ENCODE measurements at places on chromosomes 12 and 14.

- no peak for DNase-seq
Observed at GRCh38 chr14:99760817-99761216, 32.4 kb upstream of the EML1 start.

DNA sequence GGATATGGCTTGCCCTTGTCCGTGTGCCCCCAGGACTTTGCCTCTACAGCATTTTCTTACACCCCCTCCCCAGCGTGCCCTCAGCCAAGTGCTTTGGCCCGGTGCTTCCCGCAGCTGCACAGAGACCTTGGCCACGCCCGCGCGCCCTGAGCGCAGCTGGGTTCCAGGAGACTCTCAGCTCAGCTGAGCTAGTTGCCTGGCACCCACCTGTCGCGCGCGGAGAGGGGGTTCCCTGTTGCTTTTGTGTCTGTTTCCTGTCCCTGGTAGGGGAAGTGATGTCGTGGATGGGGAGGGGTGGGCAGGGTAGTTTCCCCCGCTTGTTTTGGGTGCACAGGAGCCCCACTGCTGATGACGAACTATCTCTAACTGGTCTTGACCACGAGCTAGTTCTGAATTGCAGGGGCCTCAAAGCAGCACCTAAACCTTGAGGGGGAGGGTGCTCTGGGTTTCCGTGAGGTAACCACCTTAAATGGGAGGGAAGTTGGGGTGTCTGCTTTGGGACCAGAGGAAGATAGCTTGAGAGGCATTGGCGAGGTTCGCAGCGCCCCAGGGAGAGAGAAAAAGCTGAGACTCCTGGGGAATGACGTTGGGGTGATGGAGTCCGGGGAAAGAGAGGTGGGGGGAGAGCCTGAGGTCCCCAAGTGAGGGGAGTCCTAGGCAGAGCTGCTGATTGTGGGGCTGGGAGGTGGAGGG, 1.5 kb downstream of the DIO3 start:
- DNase-seq: no peak

DNA sequence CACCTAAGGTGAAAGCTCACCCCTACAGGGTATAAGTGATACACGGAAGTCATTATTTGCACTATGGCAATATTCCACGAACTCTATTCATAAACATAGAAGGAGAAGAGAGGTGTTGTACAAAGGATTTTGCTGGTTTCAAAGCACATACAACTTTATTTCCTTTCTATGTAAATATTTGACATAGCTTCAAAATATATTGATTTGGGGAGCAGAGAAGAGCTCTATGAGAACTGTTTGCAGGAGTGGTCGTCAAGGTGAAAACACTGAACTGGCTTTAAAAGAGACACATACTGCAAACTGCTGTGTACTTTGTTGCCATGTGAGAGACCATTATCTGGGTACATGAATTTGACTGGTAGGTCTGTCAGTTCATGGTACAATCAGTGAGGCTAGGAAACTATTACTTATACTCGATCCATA, 16.7 kb downstream of the CNIH1 start:
- DNase-seq: no peak

DNA sequence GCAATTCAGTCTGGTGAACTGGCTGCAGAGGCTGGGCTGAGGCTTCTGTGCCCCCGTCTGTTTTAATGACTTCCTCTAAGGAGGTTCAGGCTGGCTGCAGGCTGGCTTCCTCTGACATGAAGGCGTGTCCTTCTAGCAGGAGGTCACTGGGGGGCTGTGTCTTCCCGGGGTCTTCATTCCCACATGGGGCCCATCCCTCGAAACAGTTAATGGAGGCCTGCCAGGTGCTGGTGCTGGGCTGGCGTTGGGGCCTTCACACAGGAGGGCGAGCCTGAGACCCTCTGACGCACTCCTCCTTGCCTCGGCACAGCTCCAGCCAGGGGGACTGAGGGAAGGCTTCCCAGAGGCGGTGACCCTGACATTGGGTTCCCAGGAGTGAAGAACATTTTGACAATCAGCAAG, 57.7 kb upstream of the DLK1 start:
- DNase-seq: no peak

DNA sequence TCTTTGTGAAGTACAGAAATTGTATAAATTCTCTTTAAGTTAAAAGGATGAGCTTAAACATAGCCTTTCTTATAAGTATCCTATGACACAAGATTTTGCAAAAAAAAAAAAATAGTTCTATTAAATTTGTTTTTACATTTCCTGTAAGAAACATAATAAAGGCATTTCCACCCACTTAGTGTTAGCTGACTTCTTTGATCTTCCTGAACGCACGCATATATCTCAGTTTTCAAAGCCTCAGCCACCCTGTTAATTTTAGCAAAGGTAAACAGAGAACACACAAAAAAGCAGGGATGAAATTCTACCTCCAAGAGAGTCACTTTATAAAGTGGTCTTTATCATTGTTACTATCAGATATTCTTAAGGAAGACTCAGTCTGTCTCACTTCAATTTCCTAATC, 277.9 kb downstream of the MED13L start:
- DNase-seq: no peak

- DNase-seq: no peak
Observed at GRCh38 chr14:73428353-73428824, 30.0 kb downstream of the NUMB start.

GRCh38 chr12:20863056-20863455, 52.6 kb downstream of the SLCO1B3 start:
- DNase-seq: no peak

DNA sequence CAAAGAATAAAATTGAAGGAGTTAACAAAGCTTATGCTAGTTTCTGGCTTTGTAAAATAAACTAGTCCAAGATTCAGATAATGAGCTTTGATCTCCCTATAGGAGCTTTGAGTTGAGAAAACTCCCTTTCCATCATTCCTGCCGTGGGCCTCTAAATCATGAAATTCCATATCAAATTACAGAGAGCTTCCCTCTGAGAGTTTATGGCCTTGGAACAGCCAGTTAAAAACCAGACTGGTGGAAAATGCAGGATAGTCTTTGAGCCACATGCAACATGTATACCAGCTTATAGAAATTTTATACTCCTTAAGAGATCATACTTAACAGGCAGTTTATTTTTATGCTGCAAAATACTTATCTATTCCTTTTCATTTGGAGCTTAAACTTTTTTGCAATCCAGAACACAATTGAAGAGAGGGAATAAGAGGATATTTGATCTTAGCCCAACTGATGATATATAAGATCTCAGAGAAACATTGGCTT, 175.8 kb upstream of the ATP2B1 start:
- no peak for DNase-seq

DNA sequence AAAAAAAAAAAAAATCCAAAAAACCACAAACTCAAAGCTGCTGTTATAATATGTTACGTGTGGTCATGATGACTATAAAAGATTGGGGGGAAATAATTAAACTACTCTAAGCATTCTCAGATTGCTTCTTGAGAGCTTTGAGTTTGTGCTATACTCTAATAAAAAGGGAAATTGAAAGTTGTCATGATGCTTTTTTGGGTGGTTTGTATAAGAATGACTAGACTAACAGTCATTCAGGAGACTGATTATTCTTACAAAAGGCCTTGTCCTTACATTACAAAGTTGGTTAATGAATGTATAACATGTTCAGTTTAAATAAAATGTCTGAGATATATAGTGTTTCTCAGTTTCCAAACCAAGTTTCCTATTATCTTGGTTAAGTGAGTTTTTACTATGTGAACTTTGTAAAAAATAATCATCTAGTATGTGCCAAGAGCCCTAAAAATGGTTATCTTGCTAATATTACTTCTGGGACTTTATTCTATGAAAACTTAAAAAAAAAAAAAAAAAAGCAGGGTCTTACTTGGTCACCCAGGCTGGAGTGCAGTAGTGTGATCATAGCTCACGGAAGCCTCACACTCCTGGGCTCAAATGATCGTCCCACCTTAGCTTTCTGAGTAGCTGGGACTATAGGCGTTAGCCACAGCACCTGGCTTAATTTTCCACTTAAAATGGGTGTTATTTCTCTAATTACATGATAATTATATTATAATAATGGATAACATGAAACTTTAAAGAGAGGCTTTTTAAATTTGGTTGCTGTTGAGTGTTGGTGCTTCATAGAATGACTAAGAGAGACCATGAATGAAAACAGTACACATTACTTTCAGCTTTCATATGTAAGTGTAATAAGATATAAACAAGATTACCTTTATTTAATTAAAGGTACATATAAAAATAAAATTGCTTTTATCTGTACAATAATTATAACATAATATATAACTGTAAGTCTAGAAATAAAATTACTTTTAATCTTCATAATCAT, 459.6 kb upstream of the RGS6 start:
- no peak for DNase-seq

DNA sequence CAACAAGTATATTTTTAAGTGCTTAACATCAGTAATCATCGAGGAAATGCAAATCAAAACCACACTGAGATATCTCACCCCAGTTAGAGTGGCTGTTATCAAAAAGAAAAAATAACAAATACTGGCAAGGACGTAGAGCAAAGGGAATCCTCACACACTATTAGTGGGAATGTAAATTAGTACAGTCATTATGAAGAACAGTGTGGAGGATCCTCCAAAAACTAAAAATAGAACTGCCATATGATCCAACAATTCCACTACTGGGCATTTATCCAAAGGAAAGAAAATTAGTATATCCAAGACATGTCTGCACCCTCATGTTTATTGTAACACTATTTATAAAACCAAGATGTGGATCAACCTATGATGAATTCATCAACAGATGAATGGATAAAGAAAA, 149.0 kb upstream of the PWP1 start:
- DNase-seq: no peak

GRCh38 chr12:108649669-108650068, 16.0 kb upstream of the SELPLG start:
- no peak for DNase-seq

GRCh38 chr12:132506328-132507160, 16.6 kb downstream of the FBRSL1 start:
- DNase-seq: peak; percentile 58

DNA sequence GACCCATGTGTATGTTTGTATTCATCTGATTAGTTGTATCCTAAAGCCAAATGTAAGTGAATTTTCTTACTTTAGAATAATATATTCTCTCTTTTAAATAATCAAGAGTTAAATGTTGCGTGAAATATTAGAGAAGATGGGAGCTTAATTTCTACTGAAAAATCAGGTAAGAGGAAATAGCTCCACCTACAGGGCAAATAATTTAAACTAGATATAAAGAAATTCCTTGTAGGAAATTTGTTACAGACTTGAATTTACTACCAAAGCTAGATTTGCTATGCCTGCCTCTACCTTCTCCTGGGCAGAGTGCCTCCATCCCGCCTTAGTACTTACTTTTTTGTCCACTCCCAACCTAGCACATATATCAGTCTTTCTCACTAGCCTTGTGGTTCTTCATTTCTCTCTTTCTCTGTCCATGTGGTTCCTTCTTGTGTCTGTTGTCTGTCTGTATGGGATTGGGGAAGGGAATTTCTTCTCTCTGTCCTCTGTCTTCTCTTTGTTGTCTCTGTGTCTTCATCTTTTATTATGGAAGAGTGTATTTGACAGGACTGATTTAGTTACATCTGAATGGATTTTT, 44.7 kb downstream of the PALS1 start:
- DNase-seq: no peak

GRCh38 chr12:54349679-54350078, 14.6 kb downstream of the GPR84 start:
- no peak for DNase-seq

GRCh38 chr12:7503686-7504415, at the start of gene CD163:
Gene CD163 (minus strand): TSS chr12:7503777. CDS start chr12:7503690, 87 bp downstream.
- DNase-seq: no peak

GRCh38 chr12:89709995-89710872, 1.6 kb upstream of the ATP2B1 start:
- DNase-seq: peak; percentile 14

- DNase-seq: no peak
Observed at GRCh38 chr14:103023881-103024473, 33.4 kb downstream of the CDC42BPB start.

DNA sequence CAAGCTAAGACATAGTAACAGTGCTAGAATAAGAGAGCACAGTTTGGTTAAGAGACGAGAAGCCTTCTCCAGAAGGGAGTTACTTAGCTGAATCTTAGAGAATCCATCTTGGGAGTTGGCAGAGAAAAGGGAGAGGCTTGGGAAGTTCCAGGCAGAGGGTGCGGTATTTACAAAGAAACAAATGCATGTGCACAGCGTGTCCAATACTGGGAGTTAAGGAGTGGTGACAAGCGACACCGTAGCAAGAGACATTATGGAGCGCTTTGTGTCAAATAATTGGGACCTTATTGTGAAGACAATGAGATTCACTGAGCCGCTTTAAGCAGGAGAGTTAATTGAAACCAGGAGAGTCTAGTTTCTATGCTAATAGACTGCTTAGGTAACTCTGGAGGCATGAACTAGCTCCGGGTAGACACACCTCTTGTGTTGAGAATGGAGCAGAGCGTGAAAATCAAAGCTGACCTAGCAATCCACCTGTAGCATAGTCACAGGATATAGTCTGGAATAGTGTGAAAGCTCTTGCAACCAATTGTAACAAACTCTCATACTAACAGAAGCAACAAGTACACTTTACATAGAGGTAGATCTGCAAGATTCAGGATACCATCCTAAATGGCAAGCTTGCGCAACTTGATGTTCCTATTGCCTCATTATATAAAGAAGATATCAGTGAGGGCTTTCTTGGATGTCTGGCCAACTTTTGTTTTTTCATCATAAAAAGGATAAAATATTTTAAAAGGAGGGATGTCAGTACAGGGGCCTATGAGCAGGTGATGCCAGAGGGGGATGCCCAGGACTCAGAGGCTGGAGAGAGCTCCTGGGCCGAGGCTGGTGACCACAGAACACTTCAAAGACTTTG, 5.3 kb downstream of the ALDH1L2 start:
- DNase-seq: no peak

DNA sequence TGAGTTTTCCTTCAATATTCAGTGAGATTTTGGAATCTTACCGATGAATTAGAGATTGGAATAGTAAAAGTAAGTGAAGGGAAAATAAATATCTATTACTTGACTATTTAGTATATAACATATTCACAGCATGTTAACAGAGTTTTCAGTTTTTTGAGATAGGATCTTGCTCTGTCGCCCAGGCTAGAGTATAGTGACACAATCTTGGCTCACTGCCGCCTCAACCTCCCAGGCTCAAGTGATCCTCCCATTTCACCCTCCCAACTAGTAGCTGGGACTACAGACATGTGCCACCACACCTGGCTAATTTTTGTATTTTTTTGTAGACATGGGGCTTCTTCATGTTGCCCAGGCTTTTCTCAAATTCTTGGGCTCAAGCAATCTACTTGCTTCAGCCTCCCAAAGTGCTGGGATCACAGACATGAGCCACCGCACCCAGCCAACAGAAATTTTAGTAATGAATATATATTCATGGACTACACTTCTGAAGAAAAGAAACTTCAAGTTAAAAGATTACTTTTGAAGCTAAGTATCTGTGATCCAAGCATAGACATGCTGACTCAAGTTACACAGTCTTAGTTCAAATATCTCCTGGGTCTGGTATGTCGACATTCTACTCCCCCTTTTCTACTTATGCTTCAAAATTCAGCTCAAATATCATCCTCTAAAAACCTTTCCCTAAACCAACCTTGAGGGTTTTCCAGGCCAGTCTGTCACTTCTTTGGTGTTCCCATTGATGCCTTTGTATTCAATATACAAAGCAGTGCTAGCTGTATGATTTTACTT, 13.8 kb downstream of the UBE2N start:
- no peak for DNase-seq

GRCh38 chr12:31362115-31362758, 36.3 kb upstream of the SINHCAF start:
- DNase-seq: no peak

GRCh38 chr14:102606296-102606695, 13.8 kb downstream of the RCOR1 start:
- no peak for DNase-seq

GRCh38 chr14:53249059-53249458, 95.9 kb upstream of the DDHD1 start:
- no peak for DNase-seq

GRCh38 chr14:32478050-32478449, 149.0 kb downstream of the AKAP6 start:
- DNase-seq: no peak
